Neural progenitor cell (in vitro differentiated cells): ENCODE measurements at places on chromosomes 2 and 18. TPM values are rescaled to one million over a fixed set of nuclear protein-coding genes. Genes with fewer than 3 reads are reported as not detected.
A peak's percentile ranks its signal among the peaks of the same experiment; 100 is the strongest.

DNA sequence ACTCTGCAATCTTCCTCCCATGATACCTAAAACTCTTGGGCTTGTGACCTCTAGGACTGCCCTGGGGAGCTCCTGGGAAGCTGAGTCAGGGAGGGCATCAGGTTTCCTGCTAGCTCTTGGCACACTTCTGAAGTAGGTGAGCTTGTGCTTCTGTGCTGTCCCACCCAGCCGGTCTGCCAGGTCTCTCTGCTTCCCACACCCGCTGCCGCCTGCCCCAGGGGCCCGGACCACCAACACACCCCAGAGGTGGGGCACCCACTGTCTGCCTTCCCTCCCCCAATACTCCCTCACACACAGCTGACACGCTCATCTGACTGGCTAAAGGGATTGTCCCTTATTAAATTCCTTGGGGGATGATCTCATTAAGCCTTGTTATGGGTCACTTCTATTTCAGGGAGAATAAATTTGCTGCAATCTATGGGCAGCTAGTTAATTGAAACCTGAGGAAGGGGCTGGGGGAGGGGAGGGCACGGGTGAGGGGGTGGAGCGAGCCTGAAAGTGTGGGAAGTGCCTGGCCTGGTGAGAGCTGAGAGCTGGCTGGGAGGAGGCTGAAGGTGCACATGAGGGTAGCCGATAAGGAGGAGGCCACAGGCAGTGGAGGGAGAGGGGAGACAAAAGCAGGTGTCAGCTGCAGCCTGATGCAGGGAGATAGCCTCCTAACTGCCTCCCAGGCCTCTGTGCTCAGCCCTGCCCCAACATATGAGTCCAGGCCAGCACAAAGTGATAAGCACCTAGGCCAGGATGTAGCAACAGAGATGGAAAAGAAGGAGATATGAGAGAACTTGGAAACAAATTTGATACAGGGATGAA is 48.8 kb downstream of the HAUS1 start:
- DNase-seq, result peak; percentile 52

- DNase-seq, result no peak
Measured at GRCh38 chr18:10526561-10526949, 728 bp downstream of the NAPG start.

GRCh38 chr2:68548396-68548795 is 81.0 kb downstream of the APLF start:
- no peak for DNase-seq

GRCh38 chr2:181771356-181771755 is 91.0 kb upstream of the NEUROD1 start:
- no peak for DNase-seq

RBKS gene
- total RNA-seq, result 4.3 and 8.5 TPM in 2 replicates

DNA sequence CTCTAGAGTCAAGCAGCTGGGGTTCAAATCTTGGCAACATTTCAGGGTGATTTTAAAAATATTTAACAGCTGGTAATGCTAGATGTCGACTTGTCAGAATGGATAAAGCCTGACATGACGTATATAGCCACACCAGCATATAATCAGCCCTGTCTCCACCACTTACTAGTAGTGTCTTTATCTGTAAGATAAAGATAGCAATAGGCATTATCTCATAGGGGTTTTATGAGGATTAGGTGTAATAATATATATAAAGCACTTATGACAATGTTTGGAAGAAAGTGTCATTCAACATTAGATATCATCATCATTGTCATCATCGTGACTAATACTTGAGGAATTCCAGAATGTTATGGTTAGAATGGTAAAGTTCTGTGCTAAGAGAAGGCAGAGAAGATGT is 369.0 kb upstream of the CWC22 start:
- DNase-seq, result no peak

CAVIN2 gene
- total RNA-seq, result not detected in 2 replicates

SERPINB3 gene
- total RNA-seq, result not detected in 2 replicates

GRCh38 chr2:101748000-101748399 is 50.5 kb downstream of the MAP4K4 start:
- DNase-seq, result no peak
